ENCODE measurements at places on chromosomes 5 and 9.

DNA sequence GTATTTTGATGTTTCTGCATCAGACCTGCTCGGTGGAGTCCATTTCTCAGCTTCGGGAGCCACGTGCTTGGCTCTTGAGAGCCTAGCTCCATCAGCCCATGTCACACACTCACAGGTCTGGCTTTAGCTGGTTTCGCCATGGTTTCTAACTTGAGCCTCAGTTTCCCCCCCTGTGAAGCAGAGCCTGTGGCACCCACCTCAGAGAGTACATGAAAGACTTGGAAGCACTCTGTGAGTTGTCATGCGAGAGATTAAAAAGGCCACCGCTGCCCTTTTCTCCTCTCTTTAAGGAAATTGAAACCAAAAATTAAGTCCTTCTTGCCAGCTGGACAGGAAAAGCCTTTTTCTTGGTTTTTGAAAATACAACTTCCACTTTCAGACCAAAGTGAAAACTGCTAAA, 8.8 kb downstream of the TENT4A start:
- peak; percentile 45 for DNase-seq

DNA sequence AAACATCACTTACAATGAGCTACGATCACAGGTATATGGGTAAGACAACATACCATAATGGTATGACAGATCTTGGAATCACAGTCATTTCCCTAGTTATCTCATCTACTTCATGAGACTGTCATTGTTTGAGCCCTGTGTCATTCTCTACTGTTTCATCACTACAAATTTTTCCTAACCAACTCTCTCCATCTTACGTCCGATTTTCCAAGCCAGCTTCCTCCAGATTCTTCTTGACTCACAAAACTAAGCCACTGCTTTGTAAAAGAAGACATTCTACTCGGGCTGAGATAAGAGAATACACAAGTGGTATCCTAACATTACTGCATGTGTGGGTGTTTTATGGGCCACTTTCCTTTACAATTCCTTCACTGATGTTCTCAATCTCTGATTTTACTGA, 49.6 kb downstream of the SERINC5 start:
- DNase-seq = no peak

DNA sequence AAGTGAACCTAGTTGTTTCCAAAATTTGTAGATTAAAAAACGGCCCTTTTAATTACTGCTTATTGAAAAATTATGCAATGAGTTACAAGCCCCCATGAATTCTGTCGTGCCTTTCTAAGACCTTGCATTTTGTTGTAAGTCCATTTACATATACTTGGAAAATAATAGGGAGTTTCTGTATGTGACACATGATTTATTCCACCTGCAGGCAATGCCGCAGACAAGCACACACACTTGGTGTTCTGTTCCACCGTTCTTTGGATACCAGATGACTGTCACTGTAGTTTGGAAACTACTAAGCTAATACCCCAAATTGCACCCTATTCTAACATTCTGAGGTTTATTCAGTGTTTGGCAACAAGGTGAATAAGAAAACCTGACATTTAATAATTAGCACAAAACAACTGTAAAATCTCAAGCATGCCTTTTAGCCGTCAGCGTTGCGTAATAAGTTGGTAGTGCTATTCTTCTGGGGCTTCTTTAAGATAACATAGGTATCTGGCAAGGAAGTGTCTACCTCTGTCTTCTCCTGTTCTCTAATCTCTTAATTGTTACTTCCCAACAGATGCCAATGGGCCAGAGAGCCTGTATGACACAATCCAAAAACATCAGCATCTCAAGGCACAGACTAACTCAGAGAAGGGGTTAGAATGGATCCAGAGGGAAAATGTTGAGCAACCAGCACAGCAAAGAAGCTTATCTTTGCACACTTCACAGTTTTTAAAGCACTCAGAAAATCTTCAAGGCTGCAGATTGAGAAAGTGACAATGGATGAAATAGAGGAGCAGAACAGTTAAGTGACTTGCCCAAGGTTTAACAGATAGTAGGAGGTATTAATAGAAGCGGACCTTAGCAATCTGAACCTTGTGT, 48.2 kb upstream of the DPYSL3 start:
- no peak for DNase-seq

DNA sequence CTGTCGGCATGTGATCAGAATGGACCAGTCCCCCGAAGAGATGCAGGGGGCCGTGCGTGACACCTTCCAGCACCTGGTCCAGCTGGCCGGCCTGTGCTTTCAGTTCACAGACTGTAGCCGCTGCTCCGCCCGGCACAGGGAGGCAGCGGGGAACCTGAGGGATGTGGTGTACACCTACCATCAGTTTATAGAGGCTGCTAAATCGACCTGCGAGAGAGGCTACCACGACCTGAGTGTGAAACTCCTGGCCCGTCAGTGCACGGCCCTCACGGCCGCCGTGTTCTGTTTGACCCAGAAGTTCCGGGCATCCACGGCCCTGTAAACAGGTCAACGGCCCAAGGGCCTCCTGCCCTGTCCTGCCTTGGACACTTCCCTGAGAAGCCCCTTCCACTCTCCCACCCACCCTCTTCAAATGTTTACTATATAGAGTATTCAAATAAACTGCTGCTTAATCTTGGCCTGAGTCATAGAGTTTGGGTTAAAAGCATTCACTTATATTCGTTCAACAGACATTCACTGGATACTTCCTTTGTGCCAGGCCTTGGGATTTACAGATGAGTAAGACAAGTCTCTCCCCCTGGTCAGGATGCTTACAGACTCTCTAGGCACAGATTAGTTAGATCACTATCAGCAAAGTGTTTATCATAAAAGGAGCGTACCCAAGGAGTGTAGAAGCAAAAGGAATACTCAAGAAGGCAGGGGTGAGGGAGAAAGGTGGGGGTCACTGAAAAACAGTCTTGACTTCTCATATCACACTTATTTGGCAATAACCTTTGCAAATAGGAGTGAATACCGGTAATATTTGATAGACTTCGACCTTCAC, 6.9 kb upstream of the TRMT10B start:
- peak; percentile 71 for DNase-seq

DNA sequence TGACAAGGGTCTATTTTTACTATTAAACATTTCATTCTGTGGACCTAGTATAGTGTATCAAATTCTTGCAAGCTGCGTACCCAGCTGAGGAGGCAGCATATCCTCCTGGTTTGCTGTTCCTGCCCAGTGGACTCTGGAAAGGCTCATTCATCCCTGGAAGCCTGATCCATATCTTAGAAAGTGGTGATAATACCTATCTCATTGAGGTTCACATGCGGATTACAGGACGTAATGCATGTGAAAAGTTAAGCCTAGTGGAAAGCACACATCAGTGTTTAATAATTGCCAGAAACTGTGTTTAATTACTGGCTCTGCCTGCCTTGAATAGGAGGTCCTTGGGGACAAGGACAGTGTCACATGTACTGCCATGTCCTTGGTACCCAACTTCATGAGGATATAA, 132.0 kb downstream of the FGF10 start:
- no peak for DNase-seq

DNA sequence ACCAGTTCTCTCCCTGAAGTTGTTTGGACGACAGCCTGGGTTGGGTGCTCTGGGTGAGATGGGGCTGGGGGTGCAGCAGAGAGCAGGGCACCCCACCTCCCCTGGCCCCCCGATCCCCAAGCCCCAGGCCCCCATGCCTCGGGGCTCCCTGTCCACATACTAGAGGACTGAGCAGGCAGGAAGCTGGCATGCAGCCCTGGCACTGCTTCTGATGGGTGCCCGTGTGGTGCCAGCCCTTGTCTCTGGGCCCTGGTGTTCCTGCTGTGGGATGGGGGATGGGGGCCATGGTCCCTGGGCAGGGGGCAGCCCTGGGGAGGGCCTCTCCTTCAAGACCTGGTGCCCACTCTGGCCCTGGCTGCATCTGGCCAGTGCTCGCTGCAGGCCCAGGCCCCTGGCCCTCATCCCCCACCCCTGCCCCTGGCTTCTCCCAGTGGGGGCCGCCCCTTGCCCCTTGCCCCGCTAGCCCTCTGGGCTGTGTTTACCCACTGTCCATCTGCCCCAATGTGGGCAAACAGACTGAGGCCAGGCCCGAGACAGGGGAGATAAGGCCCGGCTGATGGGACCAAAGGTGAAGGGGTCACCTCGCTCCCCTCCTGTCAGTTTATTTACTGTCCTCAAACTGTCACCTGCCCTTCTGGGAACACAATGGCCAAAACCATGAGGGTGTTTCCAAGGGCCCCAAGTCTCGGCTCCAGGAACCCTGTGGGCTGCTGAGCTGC, 67.3 kb upstream of the RXRA start:
- DNase-seq = no peak

GRCh38 chr9:89721176-89721700, 116.4 kb downstream of the GADD45G start:
- no peak for DNase-seq

DNA sequence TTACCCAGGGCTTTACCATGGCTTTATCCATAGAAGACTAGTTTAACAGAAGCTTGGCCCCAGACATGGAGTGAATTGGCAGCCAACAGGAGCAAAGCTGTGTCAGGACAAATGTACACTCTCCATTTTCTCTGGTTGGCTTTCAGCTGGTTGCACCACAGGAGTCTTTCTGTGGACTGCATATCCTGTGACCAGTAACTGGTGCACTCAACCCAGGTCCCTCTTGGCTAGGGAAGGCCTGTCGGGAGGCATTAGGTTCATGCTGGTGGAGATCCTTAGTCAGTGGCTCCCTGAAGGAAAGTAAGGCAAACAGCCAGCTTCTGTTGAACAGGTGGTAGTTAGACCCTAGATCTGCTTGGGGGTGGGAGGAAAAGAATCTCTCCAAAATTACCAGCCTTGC, 146.9 kb upstream of the TLX3 start:
- DNase-seq = no peak

GRCh38 chr9:9016597-9016996, 1217.0 kb upstream of the DMAC1 start:
- DNase-seq = no peak

GRCh38 chr5:113435575-113435974, 786 bp upstream of the TSSK1B start:
- DNase-seq = no peak

- no peak for DNase-seq
These were observed 597.1 kb downstream of the ACTL7B start for GRCh38 chr9:108258640-108259039.

GRCh38 chr9:107102011-107102410, 181.1 kb upstream of the RAD23B start:
- DNase-seq = no peak

DNA sequence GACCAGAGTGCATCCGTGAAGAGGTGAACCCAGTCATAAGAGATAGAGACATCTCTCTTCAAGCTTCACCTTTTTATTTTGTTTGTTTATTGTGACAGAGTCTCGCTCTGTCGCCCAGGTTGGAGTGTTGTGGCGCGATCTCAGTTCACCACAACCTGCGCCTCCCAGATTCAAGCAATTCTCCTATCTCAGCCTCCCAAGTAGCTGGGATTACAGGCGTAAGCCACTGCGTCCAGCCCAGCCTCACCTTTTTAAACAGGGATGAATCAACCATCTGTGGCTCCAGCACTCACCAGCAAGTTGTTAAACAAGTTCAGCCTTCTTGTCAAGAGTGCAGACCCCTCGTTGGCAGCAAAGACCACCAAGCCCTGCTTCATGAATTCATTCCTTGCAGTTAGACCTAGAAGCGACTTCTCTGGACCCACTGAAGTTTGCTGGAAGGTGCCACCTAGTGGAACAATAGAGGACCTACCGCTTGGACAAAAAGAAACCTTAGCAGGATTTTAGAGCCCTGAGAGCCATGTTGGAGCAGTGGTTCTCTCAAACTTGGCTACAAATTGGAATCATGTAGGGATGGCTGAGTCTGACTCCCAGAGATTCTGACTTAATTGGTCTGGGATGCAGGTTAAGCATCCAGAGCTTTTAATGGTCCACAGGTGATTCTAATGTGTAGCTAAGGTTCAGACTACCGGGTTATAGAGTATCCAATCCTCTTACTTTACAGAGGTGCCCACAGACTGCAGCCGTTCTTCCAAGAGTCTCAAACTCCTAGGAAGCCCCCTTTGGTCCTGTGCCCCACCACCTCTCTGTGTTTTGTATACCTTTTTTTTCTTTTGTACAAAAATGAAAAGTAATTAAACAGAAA, 10.5 kb upstream of the GALNT10 start:
- DNase-seq = peak; percentile 73

- DNase-seq = no peak
These were observed 138.6 kb upstream of the TSLP start for GRCh38 chr5:110932755-110933488.

DNA sequence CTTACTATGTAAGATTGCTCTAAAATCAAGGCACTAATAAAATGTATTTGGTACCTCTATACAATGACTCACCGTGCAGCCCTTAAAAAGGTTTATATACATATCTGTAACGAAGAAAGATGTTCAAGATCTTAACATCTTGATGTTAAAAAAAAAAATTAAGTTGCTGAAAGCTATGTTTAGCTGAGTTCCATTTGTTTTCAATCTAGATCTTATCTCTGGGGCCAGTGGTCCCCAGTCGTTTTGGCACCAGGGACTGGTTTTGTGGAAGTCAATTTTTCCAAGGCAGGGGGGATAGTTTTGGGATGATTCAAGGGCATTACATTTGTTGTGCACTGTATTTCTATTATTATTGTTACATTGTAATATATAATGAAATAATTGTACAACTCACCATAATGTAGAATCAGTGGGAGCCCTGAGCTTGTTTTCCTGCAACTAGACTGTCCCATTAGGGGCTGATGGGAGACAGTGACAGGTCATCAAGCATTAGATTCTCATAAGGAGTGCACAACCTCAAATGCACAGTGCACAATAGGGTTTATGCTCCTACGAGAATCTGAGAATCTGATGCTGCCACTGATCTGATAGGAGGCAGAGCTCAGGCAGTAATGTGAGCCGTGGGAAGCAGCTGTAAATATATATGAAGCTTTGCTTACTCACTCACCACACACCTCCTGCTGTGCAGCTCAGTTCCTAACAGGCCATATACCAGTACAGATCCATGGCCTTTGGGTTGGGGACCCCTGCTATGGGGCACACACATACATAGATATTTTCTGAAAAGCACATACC, 27.6 kb upstream of the TSLP start:
- DNase-seq = no peak

DNA sequence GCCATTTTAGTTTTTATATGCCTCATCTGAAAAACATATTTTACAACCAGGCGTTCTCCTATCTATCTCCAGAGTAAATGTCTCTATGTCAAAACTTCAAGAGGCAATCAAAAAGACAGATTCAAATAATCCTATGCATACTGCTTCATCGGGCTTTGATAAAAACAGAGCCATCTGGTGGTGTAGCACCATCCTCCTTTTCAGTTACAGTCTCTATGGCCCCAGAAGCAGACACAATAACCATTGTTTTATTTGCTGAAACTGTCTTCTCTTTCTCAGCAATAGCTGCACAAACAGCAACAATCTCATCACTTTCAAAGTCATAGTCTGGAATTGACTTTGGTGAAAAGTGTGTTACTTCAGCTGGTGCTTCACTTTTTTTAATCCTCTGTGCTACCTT, 36.3 kb downstream of the PTGER4 start:
- no peak for DNase-seq

GRCh38 chr5:106121972-106122605, 1548.6 kb downstream of the EFNA5 start:
- peak; percentile 16 for DNase-seq

All from AG08396 (cell line).